Effector CD8-positive, alpha-beta T cell (primary cell): ENCODE measurements at places on chromosomes 1 and 21.

- DNase-seq = no peak
These were observed 44.1 kb downstream of the ALPL start for GRCh38 chr1:21553116-21553926.

DNA sequence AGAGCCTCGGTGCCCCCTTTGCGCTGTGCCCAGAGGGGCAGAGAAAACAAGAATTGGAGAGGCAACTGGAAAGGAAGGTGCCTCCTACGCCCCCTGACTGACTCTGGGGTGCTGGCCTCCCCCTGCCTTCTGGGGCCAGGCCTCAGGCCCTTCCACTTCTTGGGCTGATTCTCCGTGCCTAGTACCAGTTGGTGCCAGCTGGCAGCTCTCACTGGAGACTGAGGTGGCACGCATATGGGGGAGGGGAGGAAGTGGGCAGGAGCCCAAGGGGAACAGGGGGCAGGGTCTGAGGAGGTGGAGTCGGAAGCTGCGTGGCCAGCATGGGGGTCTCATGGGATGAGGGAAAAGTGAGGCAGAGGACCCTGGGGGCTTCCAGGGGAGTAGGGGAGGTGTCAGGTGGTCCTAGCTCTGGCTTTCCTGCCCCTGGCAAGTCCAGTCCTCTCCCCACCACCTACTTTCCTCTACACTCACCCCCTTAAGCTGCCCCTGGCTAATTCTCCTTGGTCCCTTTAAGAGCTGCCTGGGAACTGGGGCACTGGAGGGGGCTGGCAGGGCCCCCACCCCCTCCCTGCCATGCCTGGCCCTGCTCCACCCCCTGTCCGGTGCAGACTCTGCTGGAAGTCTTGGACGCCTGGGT lies 6.5 kb upstream of the SEMA4A start:
- no peak for DNase-seq

GRCh38 chr1:17671314-17671705 lies 83.8 kb upstream of the ACTL8 start:
- no peak for DNase-seq

- DNase-seq = no peak
These were observed at the start of gene THBS3 for GRCh38 chr1:155207806-155208540. Gene THBS3, minus strand, starts transcription at chr1:155207897. Its CDS starts 21 bp downstream, at chr1:155207876.

GRCh38 chr1:183243161-183244050 lies 57.3 kb downstream of the LAMC2 start:
- no peak for DNase-seq

- no peak for DNase-seq
These were observed 155.2 kb downstream of the DISP1 start for GRCh38 chr1:222970040-222970439.

- DNase-seq = no peak
These were observed 44.1 kb downstream of the PGBD5 start for GRCh38 chr1:230382001-230382491.

DNA sequence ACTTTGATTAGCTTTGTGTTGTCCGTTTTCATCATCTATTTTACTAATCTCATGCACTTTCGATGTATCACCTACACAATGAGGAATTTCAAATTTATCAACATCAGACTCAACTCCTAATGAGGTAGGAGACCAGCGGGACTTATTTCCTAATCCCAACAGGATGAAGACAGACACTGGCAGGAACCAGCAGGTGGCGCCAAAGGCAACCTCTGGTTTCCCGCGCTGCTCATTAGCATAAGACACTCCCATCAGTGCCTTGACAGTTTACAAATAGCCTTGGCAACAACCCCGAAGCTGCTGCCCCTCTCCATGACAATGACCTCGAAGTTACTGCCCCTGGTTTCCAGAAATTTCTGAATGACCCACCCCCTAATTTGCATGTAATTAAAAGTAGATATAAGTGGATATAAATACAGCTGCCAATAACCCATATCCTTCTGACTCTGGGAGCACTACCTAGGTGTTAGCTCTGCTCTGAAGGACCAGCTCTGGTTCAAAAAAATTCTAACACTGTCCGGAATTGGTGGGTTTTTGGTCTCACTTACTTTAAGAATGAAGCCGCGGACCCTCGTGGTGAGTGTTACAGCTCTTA lies 974.8 kb downstream of the ADGRL2 start:
- DNase-seq = no peak

- no peak for DNase-seq
These were observed 197.7 kb upstream of the DUSP10 start for GRCh38 chr1:221939607-221940006.

DNA sequence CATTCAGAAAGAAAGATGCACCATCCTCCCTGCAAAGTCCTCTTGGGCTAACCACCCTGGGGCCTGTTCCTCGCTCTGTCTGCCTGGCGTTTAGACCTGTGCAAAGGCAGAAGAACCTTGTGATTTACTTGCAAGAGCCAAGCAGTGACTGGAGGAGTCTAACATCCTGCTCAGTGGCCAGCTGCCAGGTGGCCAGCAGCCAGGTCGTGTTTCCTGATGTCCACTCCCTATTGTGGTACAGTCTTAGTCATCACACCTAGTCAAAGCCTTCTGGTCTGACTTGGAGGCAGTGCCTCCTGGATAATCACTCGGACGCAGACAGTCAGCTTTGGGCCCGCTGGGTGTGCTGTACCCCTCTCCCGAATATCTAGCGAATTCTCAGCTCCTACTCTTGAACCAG lies 118.1 kb downstream of the PGBD5 start:
- no peak for DNase-seq

DNA sequence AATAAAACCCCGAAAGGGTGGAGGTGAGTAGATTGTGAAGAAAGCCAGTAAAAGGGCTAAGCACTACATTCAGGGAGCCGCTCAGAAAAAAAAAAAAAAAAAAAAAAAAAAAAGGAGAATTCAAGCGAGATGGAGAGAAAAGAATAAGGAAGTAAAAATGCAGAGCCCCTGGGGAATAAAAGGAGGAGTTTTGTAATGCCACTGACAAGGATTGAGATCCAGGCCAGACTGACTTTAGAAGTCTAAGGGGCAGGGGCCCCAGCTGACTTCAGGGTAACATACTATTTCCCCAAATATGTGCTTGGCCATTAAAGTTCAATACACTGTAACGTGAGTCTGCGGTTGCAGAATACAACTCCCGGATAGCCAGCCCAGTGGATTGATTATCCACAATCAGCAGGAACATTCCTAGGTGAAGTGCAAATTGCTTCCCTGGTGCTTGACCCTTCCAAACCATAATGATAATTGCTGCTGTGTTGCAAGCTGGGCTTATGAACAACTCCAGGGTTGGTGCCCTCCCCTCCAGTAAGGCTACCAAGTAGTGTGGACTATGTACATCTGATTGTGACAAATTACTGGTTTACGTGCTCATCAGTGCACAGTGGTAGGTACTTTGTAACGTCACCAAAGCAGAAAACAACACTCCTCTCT lies 30.7 kb upstream of the RRP15 start:
- DNase-seq = no peak

DNA sequence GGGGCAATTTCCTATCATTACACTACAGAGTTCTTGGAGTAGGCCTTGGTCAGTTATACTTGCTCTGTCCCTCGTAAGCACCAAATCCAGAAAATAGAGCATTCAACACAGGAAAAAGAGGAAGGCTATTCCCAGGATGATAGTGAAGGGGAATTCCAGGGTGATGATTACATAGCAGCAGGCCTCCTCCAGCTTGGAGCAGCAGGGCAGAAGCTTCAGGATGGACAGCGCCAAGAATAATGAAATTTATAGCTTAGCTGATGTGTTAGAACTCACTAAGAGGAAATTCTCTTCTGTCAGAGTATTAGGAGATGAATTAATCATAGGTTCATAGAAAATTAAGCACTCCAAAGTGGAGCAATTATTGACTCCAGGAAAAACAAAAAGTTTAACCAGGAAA lies 10.8 kb upstream of the SMAP2 start:
- DNase-seq = no peak

DNA sequence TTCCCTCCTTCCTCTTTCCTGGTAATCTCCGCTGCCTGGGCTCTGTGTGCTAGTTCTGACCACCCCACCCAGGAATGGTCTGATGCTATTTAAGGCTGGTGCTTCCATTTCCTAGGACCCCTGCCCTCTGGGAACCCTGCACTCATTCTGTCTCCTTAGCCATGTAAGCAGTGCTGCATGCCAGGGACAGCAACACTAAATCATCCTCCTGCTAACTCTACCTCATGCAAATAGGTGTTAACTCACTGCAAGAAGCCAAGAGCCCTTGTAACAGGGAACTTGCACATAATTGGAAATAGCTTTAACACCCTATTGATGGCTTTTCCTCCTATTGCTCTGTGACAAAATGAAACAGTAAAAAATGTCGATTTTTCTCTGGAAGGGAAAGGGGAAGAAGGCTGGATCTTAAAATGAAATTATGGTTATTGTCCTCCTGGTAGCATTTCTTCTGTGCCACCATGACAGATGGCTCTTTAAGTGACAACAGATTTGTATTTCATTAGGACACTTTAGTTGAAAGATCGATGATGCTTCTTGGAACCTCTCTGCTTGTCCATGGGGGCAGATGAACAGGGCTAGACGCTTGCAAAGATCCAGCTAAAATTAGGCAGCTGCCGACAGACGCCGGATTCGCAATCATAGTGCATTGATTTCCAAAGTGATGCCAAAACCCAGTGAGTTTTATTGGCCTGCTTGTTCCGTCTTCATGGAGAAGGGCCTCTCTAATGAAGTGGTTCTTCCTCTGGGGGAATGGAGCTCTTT lies 551.7 kb downstream of the MATN1 start:
- DNase-seq = no peak

DNA sequence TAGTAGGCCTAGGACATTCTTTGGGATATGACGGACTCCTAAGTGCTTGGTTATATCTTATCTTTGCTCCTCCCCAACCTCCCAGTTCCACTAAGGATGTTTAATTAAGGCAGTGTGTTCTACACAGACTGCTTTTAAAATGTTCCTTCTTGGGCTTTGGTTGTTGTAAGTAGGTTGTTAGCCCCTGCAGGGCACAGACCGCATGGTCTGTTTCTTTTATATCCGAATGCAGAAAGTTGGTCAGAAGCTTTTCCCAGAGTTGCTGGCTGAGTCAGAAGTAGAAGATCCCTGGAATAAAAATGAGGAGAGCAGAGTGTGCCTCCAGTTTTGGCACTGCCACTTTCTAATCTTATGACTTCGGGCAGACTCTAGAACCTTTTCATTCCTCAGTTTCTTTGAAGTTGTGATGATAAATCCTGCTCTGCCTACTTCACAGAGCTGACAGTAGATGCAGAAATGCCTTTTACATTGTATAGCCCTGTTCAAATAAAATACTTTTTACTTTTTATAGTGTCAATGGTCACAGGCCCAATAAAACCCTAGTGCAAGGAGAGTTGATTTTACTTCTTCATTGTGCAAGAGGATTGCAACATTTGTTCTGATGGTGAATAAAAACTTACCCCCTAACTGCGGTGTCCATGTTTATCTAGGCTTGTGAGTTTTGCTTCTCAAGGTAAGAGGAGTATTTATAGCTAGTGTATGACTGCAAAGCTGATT lies 18.4 kb downstream of the FMN2 start:
- no peak for DNase-seq

DNA sequence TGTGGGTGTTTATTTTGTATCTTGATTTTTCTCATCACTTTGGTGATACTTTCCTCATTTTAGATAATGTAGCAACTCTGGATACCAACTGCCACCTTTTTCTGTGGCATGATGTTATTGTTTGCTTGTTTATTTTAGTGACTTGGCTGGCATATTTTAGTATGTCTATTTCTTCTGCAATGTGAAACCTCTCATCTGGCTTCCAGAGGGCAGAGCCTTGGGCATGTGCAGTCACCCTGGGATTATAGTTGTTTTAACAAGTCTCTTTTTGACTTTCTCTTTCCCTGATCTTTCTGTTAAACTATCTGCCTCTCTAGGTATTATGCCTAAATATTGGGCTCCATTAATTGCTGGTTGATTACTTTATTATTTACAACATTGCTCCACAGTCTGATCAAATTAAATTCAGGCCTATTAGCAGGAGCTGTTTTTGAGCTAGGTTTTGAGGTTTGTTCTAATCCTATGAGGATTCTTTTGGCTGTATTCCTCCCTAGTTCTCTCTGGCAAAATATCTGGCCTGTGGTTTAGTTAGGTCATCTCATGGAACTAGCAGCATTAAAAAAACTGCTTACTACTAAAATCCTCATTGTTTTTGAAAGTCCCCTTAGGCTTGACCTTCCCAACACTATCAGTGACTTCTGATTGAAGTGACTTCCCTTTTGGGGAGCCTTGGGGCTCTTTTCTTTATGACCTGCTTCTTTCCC lies 86.4 kb upstream of the FAM78B start:
- no peak for DNase-seq
